ENCODE measurements at places on chromosomes 3 and 15.

- no peak for DNase-seq
Observed at GRCh38 chr15:27210176-27210575, 239.2 kb downstream of the GABRG3 start.

DNA sequence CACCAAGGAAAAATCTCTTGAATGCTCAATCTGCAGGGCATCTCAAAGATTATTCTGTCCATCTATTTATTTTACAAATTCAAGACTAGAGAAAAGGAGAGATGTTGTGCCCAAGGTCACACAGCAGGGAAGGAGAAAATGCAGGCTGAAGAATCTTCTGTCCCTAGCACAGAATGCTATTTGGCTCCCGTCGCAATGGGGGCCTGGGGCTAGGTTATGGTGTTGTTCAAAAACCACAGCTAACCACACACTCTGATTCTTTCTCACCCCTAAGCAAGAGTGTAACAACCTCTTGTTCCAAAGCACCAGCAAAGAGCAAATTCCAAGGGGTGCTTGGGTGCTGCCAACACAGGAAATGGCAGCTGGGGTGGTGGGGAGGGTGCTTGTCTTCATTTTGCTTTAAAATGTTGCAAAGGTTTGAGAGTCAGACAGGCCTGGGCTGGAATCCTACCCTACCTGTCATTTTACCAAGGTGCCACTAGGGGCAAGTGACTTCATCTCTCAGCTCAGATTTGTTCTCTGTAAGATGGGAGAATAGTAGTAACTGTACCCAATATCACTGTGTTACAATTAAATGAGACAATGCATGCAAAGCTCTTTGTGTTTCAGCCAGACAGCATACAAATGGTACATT, 112.5 kb downstream of the ADAMTS9 start:
- no peak for DNase-seq

GRCh38 chr3:48141604-48142137, 46.5 kb downstream of the CDC25A start:
- DNase-seq = no peak

GRCh38 chr3:34725774-34726173, 913.6 kb upstream of the ARPP21 start:
- DNase-seq = no peak

- DNase-seq = no peak
Observed at GRCh38 chr15:91980502-91981267, 127.2 kb downstream of the SLCO3A1 start.

DNA sequence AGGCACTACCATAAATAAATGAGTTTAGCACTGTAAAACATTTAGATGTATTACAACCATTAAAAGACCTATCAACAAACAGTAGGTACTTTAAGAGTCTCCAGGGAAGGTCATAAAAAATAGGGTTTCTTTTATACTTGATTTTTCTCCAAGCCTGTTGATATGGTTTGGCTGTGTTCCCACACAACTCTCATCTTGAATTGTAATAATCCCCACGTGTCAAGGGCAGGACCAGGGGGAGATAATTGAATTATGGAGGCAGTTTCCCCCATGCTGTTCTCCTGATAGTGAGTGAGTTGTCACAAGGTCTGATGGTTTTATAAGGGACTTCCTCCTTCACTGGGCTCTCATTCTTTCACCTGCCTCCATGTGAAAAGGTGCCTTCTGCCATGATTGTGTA, 468.9 kb upstream of the UBE2E2 start:
- DNase-seq = no peak

DNA sequence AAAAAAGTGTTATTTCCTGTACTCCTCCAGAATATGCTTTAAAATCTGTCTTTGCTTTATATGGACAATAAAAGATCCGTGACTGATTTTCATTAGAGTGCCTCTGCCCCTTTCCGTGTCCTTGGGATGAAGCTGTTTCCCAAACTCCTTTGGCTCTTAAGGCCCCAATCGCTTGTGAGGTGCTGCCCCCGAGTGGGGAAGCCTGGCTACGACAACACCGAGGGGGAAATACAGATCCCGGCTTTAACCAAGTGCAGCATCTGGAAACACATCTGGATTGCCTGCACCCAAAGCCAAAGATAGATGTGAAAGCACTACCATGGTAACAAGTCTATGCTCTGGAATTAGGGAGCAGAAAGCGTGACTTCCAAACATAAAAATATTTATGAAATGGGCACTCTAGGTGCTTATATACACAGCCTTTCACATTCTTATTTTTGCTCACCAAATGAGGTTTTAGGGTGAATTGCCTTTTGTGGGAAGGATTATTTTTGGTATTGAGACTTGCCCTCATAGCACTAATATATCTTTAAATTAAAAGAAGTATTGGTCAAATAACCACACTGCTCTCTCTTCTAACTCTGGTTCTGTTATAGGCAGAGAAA, 40.6 kb upstream of the ADCY5 start:
- no peak for DNase-seq

GRCh38 chr15:61033940-61034677, 195.0 kb downstream of the RORA start:
- no peak for DNase-seq

DNA sequence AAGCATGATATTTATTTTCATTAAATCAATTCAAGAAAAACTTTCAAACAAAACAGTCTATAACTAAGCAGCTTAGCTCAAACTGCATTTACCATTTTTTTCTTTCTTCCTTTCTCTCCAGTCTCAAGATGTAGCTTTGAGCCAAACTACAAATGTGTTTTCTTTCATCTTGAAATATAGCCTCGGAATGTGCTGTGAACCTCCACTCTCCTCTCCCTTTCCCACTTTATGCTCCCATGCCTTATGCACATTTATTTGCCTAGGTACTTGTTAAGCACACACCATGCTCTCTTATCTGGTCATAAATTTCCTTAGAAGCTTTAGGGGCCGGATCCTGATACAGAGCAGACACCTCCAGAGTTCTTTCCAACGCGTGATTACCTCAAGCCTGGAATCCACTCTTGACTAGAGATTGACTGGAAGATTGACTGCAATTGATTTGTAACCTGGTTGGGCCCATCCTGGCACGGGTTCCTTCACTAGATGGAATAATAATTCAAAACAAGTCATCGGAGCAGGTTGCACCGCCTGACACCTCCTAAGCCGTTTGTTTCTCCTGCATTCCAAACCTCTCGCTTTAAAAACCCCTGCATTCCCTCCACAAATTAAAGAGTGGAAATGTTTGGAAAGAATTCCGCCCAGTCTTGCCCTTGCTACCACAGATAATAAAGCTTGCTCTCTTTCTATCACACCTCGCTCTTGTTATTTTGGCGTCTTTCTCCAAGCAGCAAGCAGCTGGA, 344.7 kb downstream of the CHL1 start:
- no peak for DNase-seq

GRCh38 chr15:57503911-57504598, 87.6 kb upstream of the MYZAP start:
- no peak for DNase-seq

GRCh38 chr3:40915346-40915865, 283.9 kb upstream of the CTNNB1 start:
- DNase-seq = no peak

- DNase-seq = no peak
Observed at GRCh38 chr3:71348831-71349230, 234.7 kb downstream of the FOXP1 start.

DNA sequence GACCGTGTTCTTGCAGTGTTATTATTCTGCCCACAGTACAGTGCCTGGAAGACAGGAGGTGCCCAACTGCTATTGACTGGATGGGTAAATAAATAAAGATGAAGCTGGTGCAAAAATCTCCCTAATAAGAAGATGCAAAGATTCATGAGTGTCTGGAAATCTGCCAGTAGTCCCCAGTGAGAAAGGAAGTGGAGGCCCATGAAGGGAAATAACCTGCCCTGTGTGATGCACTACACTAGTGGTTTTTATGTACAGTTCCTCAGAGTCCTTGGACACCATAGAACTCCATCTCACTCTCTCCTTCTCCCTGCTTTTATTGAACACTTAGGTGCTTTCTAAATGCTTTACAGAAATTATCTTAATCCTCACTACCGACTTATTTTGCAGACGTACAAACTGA, 8.3 kb upstream of the SUCLG2 start:
- no peak for DNase-seq

- no peak for DNase-seq
Observed at GRCh38 chr3:139529662-139530061, 9.9 kb downstream of the RBP1 start.

GRCh38 chr3:58217209-58217811, 6.5 kb upstream of the DNASE1L3 start:
- no peak for DNase-seq

DNA sequence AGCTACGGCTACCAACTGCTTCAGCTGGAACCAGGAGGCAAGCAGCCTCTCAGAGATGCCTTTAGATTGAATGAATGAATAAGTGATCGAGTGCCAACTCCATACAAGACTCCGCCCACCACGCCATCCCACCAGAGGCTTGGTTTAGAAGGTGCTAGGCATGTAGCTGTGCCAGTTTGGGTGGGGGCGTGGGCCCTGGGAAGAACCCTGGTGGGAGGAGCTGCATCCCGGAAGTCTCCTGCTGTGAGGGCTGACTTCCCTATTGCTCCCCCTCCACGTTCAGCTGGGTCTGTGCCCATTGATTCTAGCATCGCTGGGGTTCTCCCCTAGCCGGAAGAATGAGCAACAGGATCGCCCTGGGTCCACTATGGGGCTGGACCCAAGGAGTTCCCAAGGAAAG, 20.9 kb downstream of the LINGO1 start:
- no peak for DNase-seq

DNA sequence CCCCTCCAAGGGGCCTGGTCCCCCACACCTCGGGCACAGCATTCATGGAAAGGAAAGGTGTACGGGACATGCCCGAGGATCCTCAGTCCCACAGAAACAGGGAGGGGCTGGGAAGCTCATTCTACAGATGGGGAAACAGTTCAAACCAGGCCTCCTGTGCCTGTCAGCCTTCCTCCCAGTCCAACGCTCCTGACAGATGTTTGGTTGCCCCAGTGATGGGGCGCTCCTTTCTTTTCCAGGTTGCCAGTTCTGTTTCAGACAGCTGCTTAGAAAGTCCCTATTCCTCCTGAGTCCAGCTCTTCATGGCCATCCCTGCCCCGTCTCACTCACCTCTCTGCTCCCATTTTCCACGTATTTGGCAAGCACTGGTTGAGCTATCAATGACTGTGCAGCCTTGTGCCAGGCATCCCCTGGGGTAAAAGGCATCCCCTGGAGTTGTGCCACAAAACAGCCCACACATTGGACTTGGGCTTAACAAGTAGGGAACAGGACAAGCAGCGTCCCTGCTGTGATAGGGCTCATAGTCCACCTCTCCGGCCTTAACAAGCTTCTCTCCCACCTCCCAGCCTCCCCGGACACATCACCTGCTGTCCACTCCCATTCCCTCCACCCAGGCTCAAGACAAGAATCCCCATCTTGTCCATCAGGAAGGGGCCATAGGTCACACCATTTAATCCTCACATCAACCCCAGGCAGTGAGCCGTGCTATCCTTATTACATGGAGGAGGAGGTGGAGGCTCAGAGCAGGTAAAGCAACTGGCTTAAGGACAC, 6.6 kb downstream of the OXTR start:
- no peak for DNase-seq

DNA sequence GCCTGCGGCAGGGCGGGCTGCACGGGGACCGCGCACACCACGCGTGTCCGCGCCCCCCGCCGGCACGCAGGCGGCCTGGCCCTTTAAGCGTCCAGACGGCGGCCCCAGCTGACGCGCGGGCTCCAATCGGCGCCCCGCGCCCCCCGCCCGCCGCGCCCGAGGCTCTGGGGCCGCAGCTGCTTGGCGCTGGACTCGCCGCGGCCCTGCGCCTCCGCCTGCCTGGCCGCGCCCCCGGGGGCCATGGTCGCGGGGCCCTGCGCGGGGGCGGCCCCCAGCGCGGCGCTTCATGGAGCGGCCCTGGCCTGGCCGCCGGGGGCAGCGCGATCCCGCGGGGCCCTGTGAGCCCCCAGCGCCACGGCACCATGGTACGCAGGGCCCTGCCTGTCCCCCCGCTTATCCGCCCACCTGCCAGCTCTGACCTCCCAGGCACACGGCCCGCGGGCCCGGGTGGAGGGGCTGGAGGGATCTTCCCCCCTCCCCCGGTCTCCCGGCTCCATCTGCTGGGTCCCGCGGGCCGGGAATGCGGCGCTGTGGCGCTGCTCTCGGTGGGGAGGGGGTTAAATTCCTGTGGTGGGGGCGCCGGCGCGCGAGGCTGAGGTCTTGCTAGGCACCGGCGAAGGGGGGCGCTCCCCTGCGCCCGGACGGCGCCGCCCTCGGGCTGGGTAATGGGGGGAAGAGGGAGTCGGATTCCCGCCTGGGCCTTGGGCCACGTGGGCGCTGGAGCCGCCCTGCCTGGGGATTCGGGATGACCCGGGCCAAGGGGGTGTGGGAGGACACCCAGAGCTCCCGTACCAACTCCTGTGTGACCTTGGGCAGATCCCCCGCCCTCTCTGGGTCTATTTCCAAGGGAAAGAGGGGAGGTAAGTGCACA, 1.1 kb downstream of the ZBTB47 start:
- no peak for DNase-seq

GRCh38 chr3:190528706-190529105, 14.8 kb downstream of the IL1RAP start:
- no peak for DNase-seq

GRCh38 chr15:75065467-75065850, 42.1 kb downstream of the PPCDC start:
- no peak for DNase-seq

DNA sequence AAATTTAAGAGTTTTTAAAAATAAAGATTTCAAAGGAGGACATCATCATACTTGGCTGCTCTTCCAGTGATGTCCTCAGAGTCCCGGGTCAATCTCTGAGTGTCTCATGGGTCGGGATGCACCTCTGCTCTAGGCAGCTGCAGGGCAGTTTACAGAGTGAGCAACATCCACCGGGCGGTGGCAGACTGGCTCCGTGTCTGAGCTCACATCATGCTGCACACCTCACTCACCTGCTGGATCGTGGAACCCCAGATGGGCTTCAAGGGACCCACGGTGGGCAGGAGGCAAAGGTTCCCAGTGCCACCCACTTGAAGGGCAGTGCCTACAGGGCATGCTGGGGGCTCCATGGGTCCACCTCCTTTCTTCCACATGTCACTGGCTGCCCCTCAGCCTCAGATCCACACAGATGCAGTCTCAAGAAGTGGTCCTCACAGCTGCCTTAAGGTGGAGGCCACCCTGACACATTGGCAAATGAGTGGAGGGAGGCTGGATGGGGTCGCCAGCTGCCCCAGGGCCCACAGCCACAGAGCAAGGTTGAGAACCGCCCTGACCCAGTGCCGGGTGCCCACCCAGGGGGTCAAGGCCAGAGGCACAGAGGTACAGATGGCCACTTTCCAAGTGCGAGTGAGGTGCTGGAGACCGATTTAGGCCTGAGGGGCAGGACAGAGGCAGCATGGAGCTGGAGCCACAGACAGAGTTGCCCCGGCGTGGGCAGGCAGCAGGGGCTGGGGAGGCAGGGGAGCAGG, 25.2 kb downstream of the CYFIP1 start:
- no peak for DNase-seq

- DNase-seq = no peak
Observed at GRCh38 chr15:55846116-55846707, 103.3 kb upstream of the PRTG start.
